ENCODE measurements at places on chromosomes 1 and 21.

- DNase-seq, result no peak
Observed at GRCh38 chr1:151809985-151810556, 4.9 kb upstream of the LINGO4 start.

GRCh38 chr1:37037690-37038089 is 3.4 kb upstream of the GRIK3 start:
- DNase-seq, result no peak

DNA sequence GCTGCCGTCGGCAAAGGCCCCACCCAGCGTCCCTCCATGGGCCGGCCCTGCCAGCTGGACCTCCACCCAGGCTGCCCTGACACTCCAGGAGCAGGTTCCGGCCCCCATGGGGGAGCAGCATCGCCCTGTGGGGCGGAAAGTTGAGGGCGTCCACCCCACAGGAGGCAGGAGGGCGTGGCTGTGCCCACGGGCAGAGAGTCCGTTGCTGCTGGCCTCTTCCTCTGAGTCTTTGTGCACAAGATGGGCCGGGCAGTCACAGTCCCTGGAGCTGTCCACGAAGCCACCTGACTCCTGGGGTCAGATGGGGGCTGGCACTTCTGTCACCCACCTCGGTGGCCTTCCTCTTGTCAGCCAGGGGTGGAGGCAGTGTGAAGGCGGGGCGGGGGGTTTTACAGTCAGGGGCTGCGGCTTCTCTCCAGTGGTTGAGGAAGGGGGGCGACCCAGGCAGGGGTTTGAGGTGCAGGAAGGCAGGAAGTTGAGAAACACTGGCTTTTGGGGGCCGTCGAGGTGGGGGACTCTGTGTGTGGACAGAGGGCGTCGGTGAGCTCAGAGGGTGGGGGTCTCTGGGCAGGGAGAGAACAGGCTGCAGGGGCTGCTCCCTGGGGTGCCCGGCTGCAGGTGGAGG is 67.2 kb upstream of the TTC34 start:
- no peak for DNase-seq

GRCh38 chr1:207020709-207021107 is 11.8 kb downstream of the C1orf116 start:
- DNase-seq, result no peak

DNA sequence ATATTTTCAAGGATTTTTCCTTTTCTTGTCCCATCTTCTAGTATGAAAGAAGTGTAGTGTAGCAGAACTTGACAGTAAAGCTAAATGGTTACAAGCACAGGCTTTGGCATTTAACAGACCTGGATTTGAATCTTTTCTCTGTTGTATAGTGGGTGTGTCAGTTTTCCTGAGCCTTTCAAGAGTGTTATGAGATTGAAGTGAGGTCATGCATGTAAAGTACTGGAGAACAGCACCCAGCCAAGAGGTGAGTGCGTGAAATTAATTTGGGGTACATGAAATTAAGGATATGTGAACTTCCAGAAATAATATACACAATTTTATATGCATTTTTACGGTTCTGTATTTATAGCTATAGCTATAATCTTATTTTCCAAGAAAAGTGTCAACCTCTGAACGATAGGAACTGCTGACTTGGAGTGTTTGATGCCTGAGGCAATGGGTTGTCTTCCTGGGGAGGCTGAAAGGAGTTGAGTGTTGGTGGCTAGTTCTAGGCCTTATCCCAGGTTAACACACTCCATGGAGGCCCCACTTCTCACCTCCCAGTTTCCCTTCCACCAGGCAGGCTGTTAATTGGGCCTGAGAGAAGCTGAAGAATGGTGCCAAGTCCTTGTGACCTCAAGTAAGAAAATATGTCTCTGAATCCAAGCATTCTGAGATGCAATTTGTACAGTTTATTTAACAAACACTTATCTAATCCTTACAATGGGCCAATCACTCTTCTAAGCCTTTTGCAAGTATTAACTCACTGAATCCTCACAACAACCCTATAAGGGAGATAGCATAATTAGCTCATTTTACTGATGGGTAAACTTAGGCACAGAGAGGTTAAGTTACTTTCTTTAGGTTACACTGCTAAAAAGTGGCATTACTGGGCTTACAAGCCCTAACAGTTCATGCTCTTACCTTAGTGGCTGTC is 4.4 kb downstream of the ROR1 start:
- no peak for DNase-seq

GRCh38 chr1:150507912-150508864 is at the start of gene ECM1:
ECM1 (plus strand) TSS chr1:150508109; CDS start chr1:150508210, 101 bp downstream.
- no peak for DNase-seq

All from activated effector memory CD4-positive, alpha-beta T cell treated with Interleukin-2 at 50 U/mL for 16 hours (primary cell).